ENCODE measurements at places on chromosomes 6 and 20.
A peak's percentile ranks its signal among the peaks of the same experiment; 100 is the strongest.

DNA sequence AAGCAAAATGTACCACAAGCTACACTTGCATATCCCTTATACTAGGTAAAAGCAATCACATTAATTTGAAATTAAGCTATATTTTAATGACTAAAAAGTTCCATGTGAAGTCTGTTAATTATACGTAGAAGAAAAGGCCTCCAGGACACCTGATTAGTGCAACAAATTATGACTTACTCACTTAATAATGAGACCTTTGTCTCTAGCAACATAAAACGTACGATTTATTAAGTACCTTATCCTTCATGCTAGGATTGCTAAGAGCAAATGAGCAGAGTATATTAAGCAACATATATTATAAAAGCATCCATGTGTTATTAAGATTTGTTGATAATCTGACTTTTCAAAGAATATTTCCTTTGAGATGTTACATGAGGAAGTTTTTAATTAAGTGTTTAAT, 2.5 kb downstream of the BMP5 start:
- DNase-seq = no peak

DNA sequence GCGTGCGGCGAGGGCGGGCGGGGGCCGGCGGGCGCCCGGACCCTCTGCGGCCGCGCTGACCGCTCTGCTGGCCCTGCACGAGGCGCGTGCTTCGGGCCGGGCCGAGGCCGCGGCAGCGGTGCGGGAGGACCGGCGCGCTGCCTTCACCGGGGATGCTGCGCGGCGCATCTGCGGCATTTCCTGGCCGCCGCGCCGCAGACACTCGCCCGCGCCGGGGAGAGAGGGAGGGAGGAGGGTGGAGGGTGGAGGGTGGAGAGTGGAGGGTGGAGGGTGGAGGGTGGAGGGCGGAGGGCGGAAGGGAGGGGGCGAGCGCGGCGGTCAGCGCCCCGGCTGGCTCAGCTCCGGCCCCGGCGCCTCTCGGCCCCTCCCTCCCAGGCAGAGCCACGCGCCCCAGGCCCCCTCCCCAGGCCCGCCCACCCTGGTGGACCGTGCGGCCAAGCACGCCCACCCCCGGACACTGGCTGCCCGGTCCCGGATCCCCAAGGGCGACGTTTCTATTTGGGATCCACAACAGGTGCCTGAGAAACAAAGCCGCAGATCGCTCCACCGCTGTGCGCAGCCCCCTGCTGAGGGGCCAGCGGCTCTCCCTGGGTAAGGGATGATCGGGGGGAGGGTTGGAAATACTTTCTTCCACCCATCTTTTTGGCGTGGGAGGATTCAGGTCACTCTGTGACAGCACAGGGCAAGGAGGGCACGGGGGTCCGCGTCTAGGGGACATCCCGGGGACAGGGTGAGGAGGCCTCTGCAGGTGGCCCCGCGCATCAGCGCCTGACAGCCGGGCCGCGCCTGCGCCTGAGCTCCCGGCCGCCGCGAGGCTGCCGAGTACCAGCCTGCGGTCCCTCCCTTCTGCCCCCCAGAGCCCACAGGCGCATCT, 111.2 kb upstream of the BEND6 start:
- DNase-seq = peak; percentile 85

- no peak for DNase-seq
Observed at GRCh38 chr6:34851361-34851760, 36.5 kb downstream of the TAF11 start.

DNA sequence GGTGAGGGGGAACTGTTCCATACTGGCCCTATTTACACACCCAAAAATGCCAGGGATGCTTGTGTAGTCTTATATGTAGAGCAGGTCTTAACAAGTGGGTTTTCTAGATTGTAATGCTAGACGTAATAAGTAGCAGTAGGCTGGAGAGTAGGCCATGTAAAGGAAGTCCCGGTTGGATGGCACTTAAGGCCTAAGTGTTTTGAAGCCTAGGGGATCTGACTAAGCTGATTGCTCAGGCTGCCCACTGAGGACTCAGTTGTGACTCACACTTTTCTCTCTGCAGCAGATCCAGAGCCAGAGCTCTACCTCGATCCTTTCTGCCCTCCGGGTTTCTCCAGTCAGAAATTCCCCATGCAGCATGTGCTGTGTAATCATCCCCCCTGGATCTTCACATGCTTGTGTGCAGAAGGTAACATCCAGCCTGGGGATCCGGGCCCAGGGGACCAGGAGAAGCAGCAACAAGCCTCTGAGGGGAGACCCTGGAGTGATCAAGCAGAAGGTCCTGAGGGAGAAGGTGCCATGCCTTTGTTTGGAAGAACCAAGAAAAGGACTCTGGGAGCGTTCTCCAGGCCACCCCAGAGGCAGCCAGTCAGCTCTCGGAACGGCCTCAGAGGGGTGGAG, 26.6 kb downstream of the ZNF133 start:
- DNase-seq = peak; percentile 89

GRCh38 chr6:12974551-12974950, 258.0 kb downstream of the PHACTR1 start:
- no peak for DNase-seq

GRCh38 chr6:279341-280029, 12.8 kb upstream of the DUSP22 start:
- no peak for DNase-seq

DNA sequence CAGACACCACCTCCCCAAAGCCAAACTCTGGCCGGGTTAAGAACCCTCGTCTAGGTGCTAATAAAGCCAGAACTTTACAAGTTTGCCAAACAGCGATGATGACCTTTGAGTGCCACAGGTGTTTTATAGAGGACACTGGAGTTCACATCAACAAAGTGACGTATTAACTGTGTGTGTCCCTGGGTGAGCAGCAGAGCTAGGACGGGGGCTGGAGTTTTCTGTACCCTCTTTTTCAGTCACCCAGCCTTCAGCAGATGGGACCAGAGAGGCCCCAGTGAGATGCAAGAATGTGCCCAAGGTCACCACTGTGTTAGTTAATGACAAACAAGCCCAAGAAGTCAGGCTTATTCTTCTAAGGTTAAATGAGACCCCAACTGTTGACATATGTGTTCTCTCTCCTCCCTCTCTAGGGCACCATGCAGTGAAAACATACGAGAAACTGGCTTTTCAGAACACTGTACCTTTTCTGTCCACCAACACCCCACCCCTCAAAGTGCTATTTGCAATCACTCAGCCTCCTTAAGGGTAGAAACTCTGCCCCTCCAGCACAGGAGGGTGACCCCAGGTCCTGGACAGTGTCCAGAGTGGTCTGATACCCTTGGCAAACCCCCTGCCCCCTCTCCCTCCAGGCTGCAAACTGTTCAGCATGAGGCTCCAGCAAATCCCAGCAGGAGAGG, 5.2 kb downstream of the SDC4 start:
- DNase-seq = no peak

- DNase-seq = peak; percentile 75
Observed at GRCh38 chr6:134437376-134437775, 119.5 kb upstream of the SGK1 start.

- DNase-seq = peak; percentile 30
Observed at GRCh38 chr6:30463651-30464618, 25.4 kb upstream of the HLA-E start.

DNA sequence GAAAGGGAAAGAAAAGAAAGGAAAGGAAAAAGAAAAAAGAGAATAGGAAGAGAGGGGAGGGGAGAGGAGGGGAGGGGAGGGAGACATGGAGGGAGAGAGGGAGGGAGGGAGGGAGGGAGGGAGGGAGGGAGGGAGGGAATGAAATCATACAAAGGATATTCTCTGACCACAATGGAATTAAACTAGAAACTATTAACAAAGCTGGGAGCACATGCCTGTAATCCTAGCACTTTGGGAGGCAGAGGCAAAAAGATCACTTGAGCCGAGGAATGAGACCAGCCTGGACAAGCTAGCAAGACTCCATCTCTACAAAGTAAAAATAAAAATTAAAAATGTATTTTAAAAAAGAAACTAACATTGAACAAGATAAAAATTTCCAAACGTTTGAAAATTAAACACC, 62.8 kb downstream of the ILRUN start:
- peak; percentile 22 for DNase-seq

DNA sequence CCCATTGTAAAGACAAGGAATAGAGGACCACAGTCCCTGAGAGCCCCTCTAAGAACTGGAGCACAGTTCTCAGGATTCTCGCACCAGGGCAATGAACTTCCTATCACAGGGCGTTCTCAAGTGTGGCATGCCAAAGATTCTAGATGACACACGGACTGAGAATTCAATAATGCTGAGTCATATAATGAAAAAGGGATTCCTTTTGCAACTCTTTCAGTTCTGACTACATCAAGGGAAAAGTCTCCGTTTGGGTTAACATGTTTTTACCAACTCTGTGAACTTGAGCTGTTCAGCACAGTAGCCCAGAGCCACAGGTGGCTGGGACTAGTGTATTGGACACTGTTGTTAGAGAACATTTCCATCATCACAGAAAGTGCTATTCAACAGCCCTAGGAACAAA, 3.4 kb downstream of the MED20 start:
- DNase-seq = peak; percentile 94

DNA sequence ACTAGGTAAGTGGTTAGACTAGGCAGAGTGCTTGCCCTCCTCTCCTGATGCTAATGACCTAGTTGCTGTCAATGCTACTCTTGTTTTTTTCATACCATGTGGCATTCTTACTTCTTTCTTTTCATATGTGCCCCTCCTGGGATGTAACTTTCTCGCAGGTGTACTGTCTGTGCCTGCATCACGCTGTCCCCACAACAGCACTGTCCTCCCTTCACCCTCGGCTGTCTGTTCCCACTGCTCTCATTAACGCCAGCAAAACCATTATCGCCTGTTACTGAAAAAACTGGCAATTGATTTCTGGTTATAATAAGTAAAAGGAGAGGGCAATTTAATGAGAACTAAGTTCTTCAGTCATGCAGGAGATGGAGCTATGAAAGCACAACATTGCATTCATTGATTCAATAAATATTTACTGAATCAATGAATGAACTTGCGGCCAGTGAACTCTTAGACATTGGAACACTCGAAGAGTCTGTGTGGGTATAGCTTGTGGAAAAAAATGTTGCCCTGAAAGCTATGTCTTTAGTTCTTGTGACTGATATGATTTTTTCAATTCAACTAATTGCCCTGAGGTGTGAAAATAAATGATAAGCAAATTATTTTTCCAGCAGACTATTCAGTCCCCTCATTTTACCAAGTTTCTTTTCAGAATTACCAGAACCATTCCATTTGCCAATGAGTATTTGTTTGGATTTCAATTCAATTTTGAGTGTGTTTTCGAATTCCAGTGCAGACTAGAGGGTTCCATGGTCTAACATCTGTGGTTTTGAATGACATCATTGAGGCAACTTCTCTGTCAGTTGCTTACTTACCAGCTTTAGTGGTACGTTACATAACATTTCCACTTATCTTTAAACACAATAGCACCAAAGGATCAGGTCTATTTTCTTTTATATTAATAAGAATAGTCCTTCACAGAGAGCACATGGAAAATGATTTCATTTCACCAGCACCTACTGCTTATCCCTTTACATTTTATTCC, 2.1 kb downstream of the SLC17A4 start:
- no peak for DNase-seq

DNA sequence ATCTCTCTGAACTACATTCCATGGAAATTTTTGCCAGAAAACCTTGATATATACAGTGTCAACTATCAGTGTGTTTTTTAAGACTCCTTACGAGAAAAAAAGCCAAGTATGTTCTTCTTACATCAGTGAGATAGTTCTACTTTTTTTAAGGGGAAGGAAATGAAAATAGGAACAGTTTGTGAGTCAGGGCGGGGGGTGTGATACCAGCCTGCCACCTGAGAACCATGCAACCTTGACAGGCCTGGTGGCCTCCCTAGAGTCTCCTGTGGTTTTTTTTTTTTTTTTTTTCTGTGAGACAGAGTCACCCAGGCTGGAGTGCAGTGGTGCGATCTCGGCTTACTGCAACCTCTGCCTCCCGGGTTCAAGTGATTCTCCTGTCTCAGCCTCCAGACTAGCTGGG, 96.3 kb upstream of the GCM1 start:
- DNase-seq = no peak

DNA sequence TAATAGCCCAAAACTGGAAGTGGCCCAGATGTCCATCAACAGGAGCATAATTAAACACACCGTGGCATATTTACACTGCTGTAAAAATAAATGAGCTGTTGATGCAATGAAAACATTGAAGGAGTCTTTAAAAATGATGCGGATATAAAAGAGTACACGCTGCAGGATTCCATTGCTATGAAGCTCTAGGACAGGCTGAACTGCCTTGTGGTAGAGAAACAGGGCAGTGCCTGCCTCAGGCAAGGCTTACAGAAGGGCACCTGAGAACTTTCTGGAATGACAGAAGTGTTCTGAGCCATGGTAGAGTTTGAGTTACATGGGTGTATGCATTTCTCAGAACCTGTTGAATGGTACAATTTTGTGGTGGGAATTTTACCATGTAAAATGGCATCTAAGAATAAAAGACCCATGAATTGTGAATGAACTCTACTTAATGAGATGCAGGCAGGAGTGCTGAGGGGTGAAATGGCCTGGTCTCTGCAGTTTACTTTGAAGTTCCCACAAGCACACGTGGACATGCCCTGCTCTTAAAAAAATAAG, 45.3 kb upstream of the RIN2 start:
- no peak for DNase-seq

DNA sequence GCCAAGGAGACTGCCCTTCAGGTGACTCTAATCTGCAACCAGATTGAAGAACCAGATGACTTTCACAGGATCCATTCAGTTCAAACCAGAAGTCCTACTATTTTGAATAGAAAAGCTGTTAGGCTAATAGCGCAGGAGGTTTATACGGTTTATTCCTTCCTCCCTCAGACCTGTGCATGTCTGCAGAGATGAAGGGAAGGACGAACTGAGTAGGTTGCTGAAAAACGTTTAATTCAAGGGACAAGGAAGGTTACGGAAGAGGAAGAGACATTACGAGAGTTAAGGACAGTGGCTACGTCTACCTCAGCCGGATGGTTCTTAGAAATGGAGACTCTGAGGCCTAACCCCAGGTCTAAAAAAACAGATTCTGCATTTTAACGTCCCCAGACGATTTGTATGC, 978 bp downstream of the AURKA start:
- no peak for DNase-seq

DNA sequence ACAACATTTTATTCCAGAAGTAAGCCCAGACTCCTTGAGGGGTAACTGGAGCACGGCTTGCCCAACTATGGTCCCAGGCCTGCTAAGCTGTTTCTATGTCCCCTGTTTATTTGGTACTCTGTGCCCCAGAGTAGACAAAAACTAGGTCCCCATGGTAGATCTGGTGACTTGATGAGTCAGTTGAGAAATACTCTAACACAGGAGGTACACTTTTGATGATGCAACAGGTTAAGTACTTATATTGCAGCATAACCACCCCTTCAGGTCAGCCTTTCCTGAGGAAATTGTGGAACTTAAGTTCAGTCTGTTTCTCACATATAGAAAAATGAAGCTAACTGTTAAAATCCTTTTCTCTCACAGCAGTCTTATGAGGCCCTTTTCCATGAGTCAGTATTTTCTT, 19.6 kb downstream of the TTPAL start:
- DNase-seq = peak; percentile 89

DNA sequence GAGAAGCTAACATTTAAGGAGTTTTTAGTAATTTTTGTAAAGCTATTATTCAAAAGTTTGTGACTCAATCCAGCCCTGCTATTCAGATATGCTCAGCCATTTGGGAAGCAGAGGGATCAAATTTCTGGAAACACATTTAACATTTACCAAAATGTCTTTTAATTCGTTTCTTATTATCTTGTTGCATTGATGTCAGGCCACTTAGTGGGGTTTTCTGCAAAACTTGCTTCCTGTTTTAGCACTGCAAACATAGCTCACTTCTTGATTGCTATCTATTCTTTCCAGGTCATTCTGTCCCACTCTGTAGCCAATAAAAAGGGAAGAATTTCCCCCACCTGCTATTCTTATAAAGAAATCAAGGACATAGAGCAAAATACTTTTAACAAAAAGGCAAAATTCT, 176.9 kb upstream of the SUPT3H start:
- DNase-seq = no peak

GRCh38 chr6:116059713-116060571, 749 bp downstream of the FRK start:
- no peak for DNase-seq
